Activated CD4-positive, CD25-positive, alpha-beta regulatory T cell treated with anti-CD3 and anti-CD28 coated beads, Interleukin-2, amount 50 U/mL, for 16 hours (primary cell): ENCODE measurements at places on chromosomes 5 and 9.

- no peak for DNase-seq
These were observed 363.6 kb downstream of the ANXA1 start for GRCh38 chr9:73515216-73515615.

DNA sequence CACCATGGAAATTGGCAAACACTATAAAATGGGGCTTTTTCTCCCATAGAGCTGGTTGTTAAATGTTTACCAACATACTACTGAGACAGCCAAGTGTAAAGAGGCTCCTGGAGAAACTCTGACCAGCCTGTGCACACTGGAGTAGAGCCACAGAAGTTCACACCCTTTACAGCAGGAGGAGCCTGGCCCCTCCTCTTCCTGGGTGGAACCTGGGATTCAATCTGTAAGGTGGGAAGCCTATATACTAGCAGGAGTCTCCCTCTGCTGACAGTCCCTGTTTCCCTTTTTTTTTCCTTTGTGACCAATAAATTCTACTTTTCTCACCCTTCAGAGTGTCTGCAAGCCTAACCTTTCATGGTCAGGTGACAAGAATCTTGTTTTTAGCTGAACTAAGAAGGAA lies 10.4 kb upstream of the SLC30A5 start:
- DNase-seq = no peak

DNA sequence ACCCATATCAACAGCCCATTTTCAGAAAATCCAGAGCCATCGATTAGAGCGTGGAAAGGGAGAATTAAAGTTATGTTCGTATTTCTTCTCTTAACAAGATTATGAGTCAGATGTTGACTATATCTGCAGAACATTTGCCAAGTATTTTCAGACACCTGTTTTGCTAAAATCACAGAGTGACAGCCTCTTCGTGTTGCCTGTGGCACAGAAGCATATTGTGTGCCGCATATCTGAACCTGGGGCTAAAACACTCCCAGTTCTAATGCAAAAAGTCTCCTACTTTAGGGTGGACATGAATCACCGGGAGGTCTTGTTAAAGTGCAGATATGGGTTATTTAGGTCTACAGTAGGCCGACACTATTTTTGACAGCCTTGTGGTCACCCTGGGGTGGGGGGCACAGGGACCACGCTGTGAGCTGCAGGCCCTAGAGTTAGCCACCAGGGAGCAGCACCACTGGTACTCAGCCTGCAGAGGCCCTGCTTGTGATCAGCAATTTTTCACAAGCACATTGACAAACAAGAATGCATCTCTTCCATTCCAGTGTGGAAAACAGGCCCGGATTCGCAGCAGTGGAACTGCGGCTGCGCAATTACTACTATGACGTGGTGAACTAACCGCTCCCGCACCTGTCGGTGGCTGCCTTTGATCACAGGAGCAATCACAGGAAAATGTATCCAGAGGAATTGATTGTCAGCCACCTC lies 93.5 kb downstream of the SYK start:
- DNase-seq = no peak

DNA sequence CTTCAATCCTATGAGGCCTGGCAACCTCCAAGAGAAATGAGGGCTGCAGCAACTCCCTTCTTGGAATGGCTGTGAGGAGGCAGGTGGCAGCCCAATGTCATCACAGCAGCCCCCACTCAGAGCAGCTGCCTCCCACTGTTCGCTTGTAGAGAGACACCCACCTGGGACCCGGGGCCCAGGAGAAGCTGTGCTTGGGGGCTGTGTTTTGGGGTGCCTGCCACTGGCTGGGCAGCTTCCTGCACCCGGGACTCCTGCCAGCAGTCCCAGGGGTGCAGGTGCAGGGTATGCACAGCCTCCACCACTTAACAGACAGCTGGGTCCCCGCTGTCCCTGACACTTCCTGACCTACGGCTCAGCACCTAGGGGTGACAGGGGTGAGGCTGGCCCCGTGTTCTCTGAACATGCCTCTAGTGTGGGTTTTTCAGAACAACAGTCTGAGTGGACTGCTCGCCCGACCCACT lies 26.2 kb downstream of the NIPAL4 start:
- no peak for DNase-seq

DNA sequence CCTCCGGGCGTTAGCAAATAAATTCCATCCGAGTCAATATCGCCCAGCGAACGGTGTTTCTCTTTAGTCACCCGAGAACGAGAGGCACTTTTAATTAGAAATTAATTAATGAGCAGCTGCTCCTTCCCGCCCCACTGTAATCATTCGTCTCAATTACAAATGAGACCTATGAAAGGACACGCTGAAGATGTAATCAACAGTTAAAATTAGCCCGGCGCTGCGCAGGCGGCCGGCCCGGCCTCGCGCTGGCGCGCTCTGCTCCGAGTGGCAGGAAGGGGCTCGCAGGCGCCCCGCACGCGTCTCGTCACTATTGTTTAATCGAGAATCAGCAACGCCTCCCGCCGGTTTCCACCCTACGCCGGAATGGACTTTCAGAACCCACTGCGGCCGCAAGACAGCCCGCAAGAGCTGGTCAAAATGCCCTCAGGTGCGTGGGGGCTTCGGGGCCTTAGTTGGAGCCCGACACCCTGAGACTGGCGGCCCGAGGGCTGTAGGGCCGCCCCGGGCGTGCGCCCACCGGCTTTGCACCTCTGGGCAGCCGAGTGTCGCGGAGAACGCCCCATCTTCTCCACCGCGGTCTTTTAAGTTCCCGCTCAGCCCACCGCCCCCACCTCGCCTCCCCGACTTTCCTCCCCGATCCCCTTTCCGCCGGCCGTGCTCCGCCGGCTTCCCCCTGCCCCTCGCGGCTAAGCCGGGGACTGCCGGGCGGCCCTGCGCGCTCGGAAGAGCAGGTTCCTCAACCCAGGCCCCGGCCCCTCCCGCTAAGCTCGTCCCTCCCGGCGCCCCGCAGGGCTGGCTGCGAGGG lies 597 bp upstream of the IRX4 start:
- DNase-seq = no peak
